AG10803 (cell line): ENCODE measurements at places on chromosomes 2 and 18.
A peak's percentile ranks its signal among the peaks of the same experiment; 100 is the strongest.

DNA sequence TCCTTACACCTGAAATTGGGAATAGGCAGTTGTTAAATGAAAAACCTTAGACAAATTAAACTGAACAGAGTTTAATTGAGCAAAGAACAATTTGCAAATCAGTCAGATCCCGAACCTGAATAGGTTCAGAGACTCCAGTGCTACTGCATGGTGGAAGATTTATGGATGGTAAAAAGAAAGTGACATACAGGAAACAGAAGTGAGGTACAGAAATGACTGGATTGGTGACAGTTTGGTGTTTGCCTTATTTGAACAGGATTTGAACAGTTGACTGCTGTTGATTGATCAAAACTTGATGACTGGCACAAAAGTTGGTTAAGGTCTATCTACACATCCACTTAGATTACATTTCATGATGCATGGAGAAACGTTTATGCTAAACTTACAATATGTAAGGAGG, 248.8 kb downstream of the HNMT start:
- DNase-seq, result no peak

- DNase-seq, result no peak
Measured at GRCh38 chr2:20409039-20409438, 37.8 kb upstream of the RHOB start.

GRCh38 chr2:235851828-235852525, 316.2 kb downstream of the GBX2 start:
- no peak for DNase-seq

- no peak for DNase-seq
Measured at GRCh38 chr2:235514627-235515363, 21.0 kb downstream of the AGAP1 start.

DNA sequence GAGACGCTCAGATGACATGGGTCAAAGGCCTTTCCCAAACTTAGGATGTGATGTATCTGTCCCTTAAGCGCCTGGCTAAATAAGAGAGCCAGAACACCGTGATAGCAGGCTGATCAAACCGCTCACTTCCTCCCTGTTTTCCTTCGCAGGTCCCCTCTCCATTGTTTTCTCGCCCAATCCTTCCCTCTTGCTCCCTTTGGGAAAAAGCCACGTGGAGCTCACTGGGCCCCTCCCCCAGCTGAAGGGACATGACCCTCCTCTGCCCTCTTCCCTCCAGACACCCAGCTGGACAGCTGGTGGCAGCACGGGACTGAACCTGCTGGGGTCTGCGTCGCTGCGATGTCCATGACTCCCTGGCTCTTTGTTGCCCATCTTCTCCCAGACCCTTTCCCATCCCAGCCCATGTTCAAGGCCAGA, 201.7 kb downstream of the TNS1 start:
- no peak for DNase-seq

DNA sequence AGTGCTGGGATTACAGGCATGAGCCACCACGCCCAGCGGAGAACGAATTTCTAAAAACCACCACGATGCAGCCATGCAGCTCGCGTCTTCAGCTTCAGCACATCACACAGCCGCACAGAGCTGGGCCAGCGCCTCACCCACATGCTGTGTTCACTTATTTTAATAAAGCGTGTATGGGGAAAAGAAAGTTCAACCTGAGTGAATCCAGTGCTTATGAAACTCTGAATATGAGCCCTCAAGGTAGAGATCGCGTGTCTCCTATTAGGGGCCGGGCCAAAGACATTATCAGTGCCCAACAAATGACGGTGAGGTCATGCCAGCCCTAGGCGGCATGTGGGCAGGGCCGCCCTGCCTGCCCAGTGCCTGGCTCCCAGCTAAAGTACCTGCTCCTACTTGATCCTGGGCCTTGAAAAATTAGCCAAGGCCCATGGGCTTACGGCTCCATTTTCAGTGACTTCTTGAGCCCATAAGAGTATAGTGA, 44.3 kb downstream of the SPRED2 start:
- no peak for DNase-seq

DNA sequence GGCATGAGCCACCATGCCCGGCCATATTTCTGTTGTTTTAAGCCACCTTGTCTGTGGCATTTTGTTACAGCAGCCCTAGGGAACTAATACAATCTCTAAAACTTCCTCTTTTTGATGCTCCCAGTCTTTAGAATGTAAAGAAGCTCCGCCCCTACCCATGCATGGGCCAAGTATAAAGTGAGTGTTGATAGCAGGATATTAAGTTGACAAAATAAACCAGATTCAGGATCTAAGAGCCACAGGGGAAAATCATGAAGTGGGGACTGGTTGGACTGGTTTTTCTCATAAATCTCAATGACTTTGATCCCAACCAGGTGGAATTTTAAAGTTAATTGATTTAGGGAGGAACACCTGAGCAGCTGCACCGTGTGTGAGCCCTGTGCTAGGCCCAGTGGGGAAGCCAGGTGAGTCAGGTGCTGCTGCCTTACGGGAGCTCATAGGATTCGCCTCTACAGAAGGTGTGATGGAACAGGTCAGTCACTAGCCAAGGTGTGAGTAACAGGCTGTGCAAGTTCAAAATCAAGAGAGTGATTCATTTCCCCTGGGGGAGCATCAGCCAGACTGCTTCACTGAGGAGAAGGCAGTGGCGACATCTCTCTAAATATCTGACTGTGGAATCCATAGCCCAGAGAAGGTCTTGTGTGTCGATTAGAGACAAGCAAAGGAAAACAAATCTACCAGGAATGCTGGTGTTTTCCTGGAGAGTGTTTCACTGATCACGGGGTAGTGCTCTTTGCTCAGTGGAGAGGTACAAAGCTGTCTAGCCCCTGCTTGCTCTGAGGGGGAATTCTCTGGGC, 63.0 kb upstream of the MSH2 start:
- DNase-seq, result peak; percentile 46

DNA sequence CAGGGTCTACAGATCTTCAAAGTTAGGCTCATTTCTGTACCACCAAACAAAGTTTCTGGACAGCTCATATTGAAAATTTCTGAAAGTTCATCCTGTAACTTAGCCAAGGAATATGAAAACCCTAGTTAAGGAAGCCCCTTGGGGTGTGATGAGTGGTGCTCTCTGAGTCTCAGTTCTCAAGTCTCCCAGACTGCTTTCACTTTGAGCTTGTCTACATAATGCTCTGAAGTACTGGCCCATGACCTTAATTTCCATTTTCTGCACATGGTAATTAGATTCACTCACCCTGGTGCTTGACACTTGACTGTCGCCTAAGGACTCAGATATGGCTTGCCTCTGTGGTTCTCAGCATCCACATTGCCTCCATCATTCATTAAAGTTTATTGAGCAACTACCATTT, 51.7 kb upstream of the SATB2 start:
- no peak for DNase-seq

DNA sequence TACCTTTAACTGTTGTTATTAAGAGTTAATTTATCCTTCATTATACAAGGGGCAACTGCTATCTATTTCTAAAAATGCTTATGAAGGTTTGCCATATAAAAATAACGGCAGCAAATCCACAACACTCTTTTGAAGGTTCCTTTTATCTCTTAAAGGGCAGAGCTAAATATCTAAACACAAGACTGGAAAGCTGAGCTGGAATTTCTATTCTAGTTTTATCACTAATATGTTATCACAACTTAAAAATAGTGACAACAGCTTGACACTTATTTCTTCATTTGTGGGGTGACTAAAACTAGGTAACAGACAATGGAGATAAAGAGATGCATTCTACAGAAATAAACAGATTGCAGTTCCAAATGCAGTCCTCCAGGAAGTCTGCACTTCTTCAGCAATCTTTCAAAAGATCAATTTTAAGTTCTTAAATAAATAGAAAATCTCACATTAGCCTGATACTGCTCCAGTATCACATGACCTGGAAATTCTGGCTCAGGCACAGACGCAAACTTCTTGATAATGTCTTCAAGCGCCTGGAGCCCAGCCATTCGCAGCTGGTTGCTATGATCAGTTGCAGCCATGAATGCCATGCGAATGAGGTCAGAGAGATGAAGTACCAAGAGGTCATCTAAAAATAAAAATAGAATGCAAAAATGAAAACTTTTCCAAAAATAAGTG, 54.0 kb upstream of the STRN start:
- DNase-seq, result peak; percentile 80

DNA sequence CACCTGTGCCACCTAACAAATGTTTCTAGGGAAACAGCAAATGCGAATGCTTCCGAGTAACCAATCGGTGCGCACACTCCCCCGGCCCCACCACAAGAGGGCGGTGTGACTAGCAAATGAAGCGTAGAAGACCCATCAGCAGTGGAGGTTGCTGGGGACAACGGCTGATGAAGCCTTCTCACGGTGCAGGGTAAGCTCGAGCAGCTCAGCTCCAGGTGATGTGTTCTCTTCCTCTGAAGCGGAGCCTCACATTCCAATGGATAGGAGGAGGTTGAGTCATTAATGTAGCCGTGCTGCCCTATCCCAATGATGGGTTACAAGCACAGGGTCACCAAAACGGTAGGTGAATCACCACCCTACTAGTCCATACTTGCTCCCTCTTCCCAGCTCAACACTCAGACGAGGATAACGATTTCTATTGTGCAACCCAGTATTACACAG, 127.6 kb upstream of the TWIST2 start:
- peak; percentile 52 for DNase-seq

DNA sequence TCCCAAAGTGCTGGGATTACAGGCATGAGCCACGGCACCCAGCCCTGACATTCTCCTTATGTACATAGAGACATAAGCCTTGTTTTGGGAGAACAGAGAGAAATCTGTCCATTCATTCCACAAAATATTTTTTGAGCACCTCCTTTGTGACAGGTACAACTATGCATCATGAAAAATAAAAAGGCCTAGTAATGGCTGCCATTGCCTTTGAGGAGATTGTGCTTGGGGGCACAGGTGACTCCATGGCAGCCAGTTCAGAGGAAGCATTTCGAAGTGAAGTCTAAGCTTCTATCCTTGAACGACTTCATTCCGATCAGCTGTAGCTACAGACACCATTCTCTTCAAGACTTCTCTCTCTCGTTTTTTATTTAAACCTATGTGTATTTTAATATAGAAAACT, 10.5 kb upstream of the MYCN start:
- no peak for DNase-seq

- DNase-seq, result peak; percentile 29
Measured at GRCh38 chr2:143842836-143843235, 677.1 kb downstream of the ZEB2 start.

GRCh38 chr2:235052514-235053354, 100.9 kb downstream of the SH3BP4 start:
- DNase-seq, result no peak

DNA sequence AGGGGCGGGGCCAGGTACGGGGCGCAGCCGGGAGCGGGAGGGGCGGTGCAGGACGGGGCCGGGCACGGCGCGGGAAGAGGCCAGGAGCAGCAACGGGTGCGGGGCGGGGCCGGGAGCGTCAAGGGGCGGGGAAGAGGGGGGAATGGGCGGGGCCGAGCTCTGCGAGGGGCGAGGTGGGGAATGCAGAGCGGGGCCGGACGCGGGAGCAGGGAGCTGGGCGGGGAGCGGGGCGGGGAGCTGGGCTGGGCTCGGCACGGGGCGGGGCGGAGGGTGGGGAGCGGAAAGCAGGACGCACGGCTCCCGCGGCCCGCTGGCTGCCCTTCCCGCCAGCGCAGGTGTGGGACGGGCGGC, at the start of gene IMPA2:
IMPA2 (plus strand) TSS at position 316 of the 351 bp plus-strand sequence. CDS start 163 bp downstream, outside the sequence.
- no peak for DNase-seq

- DNase-seq, result peak; percentile 42
Measured at GRCh38 chr18:58605027-58606020, 23.6 kb downstream of the ALPK2 start.

- DNase-seq, result peak; percentile 11
Measured at GRCh38 chr2:125168442-125168841, 1143.4 kb downstream of the CNTNAP5 start.

- peak; percentile 65 for DNase-seq
Measured at GRCh38 chr2:38376346-38377049, 575 bp downstream of the ATL2 start.

DNA sequence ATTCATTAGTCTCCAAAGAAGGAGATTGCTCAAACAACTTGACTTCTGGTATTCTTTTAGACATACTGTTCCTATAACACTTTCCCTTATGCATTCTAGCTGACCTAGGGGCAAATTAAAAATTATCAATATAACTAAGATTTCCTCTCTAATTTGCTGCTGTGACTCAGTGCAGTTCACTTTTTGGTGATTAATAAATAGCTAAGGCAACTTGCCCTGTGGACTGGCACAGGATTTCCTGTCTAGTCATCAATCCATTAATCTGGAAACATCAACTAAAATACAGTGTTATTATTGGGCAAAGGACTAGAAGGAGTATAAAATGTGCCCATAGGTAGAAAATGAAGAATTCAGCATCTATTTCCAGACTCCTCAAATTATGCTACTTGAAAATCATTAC, 83.5 kb upstream of the SERPINE2 start:
- no peak for DNase-seq

GRCh38 chr2:104584393-104584792, 269.5 kb upstream of the POU3F3 start:
- DNase-seq, result no peak

DNA sequence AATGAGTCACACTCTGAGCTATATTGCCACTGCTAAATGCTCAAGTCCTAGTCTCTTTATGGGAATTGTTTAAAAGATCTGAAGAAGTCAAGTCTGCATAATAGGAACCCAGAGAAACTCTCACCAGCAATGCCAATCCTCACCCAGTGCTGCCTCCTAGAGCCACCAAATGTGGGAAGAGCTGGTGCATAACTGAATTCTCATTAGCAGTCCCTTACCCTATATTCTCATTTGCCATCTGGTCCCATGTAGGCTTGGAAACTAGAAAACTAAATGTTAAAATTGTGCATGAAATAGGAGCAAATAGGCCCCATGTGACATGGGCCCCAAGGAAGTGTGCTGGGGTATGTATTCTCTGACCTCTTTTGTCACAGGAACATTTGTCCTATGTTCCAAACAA, 224.4 kb upstream of the SMAD2 start:
- DNase-seq, result no peak

DNA sequence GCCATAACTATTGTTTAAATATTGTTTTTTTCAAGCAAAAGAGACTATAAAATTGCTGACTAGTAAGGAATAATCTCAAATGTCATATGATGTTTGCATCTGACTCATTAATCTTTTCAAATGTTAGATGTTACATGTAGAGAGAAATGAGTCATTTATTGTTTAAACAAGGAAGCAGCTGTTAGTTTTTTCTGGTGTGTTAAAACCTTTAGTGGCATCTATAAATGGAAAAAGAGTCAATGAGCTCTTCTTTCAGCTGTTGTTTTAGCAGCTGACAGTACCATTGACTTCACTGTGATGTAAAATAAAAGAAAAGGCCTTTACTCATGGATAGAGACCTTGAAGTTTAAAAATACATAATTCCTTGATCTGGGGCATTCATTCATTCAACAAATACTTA, 1.8 kb upstream of the KLHL41 start:
- peak; percentile 14 for DNase-seq
